Mesothelial cell of epicardium (in vitro differentiated cells): ENCODE measurements at places on chromosomes 11 and 22.

DNA sequence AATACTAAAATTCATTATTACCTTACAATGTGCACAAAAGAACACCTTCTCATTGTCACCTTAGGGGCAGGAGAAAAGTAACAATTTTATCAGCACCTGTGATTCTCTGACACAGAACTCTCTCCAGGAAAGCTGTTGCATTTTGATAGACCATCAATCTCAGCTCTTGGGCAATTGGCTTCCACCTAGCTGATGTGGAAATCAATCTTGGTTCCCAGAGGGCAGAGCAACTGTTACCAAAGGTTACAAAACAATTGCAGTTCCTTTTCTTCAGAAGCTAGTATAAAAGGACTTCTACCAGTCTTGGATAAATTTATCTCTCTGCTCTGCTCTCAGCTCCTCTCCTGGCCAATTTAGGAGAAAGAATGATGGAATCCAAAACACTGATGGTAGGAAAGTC is 157.8 kb upstream of the DDI1 start:
- no peak overlapping the region for H3K27ac ChIP-seq
- no peaks in the 10 kb centered on the region for H3K4me1 ChIP-seq
- H3K27me3 ChIP-seq, result no peaks in the 10 kb centered on the region
- no peaks in the 10 kb centered on the region for H3K36me3 ChIP-seq
- no peak overlapping the region for H3K4me3 ChIP-seq

- H3K4me3 ChIP-seq, result no peak overlapping the region
- DNase-seq, result no peak
- no peak overlapping the region for H3K27ac ChIP-seq
- H3K27me3 ChIP-seq, result peaks cover 23% of the 10 kb centered on the region
Measured at GRCh38 chr22:35219012-35219411, 38.3 kb upstream of the HMGXB4 start.

- no peak for DNase-seq
- no peak overlapping the region for H3K4me3 ChIP-seq
Measured at GRCh38 chr11:73428227-73428626, 52.0 kb downstream of the RELT start.

- DNase-seq, result no peak
- no peak overlapping the region for H3K4me3 ChIP-seq
- H3K27me3 ChIP-seq, result no peaks in the 10 kb centered on the region
- H3K4me1 ChIP-seq, result no peaks in the 10 kb centered on the region
- H3K27ac ChIP-seq, result no peak overlapping the region
Measured at GRCh38 chr11:1034001-1034400, 2.5 kb downstream of the MUC6 start.

GRCh38 chr22:21599053-21599893 is 30.5 kb downstream of the YDJC start:
- H3K4me3 ChIP-seq, result no peak overlapping the region
- H3K36me3 ChIP-seq, result peaks cover 21% of the 10 kb centered on the region
- DNase-seq, result no peak
- no peaks in the 10 kb centered on the region for H3K27me3 ChIP-seq
- H3K27ac ChIP-seq, result peak overlapping the region; percentile 7

GRCh38 chr11:66268952-66269905 is 790 bp downstream of the RAB1B start:
- peaks cover 27% of the 10 kb centered on the region for H3K36me3 ChIP-seq
- DNase-seq, result peak; percentile 55
- H3K4me3 ChIP-seq, result peak overlapping the region; percentile 92
- peaks cover 17% of the 10 kb centered on the region for H3K4me1 ChIP-seq
- H3K27me3 ChIP-seq, result no peaks in the 10 kb centered on the region

DNA sequence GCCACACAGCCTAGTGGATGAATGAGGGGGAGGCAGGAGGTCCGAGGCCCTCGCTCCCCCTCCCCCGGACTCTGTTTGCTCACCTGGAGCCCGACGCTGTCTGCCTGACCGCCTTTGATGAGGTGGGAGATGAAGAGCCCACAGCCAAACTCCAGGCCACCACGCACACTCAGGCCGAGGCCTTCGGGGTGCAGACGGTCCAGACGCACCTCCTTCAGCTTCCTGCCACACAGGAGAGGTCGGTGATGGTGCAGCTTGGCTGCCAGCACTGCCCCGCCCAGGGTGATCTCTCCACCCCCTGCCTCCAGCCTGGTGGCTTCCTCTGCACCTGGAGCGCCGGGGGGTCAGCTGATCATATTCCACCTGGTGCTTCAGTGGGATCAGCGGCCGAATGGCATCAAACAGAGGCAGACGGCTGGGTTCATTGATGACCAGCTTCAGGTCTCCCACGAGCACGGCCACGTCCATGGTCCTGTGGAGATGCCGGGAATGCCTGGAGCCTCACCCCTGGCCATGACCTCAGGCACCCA is 13.1 kb downstream of the USH1C start:
- H3K4me3 ChIP-seq, result no peak overlapping the region
- no peaks in the 10 kb centered on the region for H3K4me1 ChIP-seq
- no peaks in the 10 kb centered on the region for H3K36me3 ChIP-seq
- DNase-seq, result no peak

- no peak overlapping the region for H3K27ac ChIP-seq
- H3K27me3 ChIP-seq, result no peaks in the 10 kb centered on the region
- no peak for DNase-seq
- H3K4me3 ChIP-seq, result no peak overlapping the region
Measured at GRCh38 chr11:47480762-47481161, 31.8 kb upstream of the RAPSN start.

DNA sequence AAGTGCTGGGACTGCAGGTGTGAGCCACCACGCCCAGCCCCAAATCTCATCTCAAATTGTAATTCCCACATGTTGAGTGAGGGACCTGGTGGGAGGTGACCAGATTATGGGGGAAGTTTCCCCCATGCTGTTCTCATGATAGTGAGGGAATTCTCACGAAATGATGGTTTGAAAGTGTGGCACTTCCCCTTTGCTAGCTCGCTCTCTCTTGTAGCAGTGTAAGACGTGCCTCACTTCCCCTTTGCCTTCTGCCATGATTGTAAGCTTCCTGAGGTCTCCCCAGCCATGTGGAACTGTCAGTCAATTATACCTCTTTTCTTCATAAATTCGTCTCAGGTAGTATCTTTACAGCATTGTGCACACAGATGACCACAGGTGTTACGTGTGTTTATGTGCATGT is 357.8 kb downstream of the CADM1 start:
- DNase-seq, result no peak
- peaks cover 7% of the 10 kb centered on the region for H3K4me1 ChIP-seq
- H3K4me3 ChIP-seq, result no peak overlapping the region
- H3K36me3 ChIP-seq, result no peaks in the 10 kb centered on the region

- no peak overlapping the region for H3K4me3 ChIP-seq
- peaks cover 6% of the 10 kb centered on the region for H3K4me1 ChIP-seq
- no peak for DNase-seq
- H3K27me3 ChIP-seq, result peaks cover 5% of the 10 kb centered on the region
- no peaks in the 10 kb centered on the region for H3K36me3 ChIP-seq
Measured at GRCh38 chr11:77999446-78000030, 5.1 kb upstream of the INTS4 start.

DNA sequence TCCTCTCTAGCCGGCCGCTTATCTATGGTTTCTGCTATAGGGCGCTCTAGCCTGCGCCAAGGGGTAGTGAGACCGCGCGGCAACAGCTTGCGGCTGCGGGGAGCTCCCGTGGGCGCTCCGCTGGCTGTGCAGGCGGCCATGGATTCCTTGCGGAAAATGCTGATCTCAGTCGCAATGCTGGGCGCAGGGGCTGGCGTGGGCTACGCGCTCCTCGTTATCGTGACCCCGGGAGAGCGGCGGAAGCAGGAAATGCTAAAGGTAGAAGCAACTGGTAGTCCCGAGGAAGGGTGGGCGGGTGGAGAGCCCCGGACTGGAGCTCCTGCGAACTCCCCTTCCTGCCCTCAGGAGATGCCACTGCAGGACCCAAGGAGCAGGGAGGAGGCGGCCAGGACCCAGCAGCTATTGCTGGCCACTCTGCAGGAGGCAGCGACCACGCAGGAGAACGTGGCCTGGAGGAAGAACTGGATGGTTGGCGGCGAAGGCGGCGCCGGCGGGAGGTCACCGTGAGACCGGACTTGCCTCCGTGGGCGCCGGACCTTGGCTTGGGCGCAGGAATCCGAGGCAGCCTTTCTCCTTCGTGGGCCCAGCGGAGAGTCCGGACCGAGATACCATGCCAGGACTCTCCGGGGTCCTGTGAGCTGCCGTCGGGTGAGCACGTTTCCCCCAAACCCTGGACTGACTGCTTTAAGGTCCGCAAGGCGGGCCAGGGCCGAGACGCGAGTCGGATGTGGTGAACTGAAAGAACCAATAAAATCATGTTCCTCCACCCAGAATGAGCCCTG is at the start of the genes LBHD1 and UQCC3:
LBHD1 (minus strand) TSS at position 660 of the 782 bp plus-strand sequence. CDS start 2,236 bp downstream, outside the sequence.
UQCC3 (plus strand) TSS at position 66 of the 782 bp plus-strand sequence; CDS start at position 139, 73 bp downstream.
- peaks cover 23% of the 10 kb centered on the region for H3K4me1 ChIP-seq
- peaks cover 10% of the 10 kb centered on the region for H3K36me3 ChIP-seq
- H3K27ac ChIP-seq, result peak within 1 kb of the TSS; percentile 99
- peak within 1 kb of the TSS; percentile 100 for H3K4me3 ChIP-seq
- no peaks in the 10 kb centered on the region for H3K27me3 ChIP-seq
- DNase-seq, result peak; percentile 79

DNA sequence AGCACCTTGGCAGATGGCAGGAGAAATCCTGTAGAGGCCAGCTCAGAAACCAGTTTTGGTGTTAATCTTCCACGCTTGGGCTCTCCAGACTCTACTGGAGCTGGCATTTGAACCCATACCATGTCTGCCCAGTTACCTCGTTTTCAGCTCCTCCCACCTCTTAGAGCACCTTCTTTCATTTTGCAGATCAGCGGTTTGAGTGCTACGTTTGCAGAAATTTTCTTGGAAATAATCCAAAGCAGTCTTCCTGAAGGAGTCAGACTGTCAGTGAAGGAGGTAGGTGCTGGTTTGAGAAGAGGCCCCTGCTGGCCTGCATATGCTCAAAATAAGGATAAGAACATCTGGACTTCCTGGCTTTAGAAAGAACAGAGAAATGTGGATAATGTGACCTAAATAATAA is 13.7 kb downstream of the COA4 start:
- peaks cover 1% of the 10 kb centered on the region for H3K4me1 ChIP-seq
- H3K4me3 ChIP-seq, result no peak overlapping the region
- peaks cover 40% of the 10 kb centered on the region for H3K36me3 ChIP-seq
- H3K27me3 ChIP-seq, result no peaks in the 10 kb centered on the region
- DNase-seq, result no peak

- peaks cover 7% of the 10 kb centered on the region for H3K36me3 ChIP-seq
- no peak for DNase-seq
- H3K4me3 ChIP-seq, result no peak overlapping the region
- no peak overlapping the region for H3K27ac ChIP-seq
- H3K27me3 ChIP-seq, result no peaks in the 10 kb centered on the region
- no peaks in the 10 kb centered on the region for H3K4me1 ChIP-seq
Measured at GRCh38 chr22:50444663-50445062, 30.2 kb downstream of the SBF1 start.

GRCh38 chr22:37358917-37359316 is 68.4 kb downstream of the ELFN2 start:
- H3K27ac ChIP-seq, result no peak overlapping the region
- no peak overlapping the region for H3K4me3 ChIP-seq
- H3K4me1 ChIP-seq, result peaks cover 17% of the 10 kb centered on the region

GRCh38 chr11:46075168-46075567 is 46.1 kb downstream of the PHF21A start:
- peaks cover 24% of the 10 kb centered on the region for H3K36me3 ChIP-seq
- H3K27me3 ChIP-seq, result no peaks in the 10 kb centered on the region
- DNase-seq, result no peak

DNA sequence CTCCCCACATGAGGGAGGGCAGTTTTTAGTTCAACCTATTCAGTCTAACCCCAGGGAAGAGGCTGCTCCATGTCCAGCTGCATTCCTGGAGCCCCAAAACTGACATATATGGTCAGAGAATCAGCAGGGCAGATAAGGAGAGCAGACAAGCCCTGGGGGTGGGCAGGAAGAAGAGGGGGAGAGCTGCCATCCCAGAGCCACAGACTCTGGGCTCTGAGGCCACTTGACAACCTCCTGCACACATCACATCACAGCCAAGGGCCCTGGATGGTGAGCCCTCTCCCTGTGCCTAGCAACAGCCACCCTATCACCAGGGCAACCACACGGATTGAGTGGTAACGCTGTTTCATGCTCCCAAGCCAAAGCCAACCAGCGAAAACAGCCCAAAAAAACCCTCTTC is 3.1 kb downstream of the ARHGAP1 start:
- no peak overlapping the region for H3K4me3 ChIP-seq
- peaks cover 28% of the 10 kb centered on the region for H3K4me1 ChIP-seq
- no peak for DNase-seq
- H3K36me3 ChIP-seq, result peaks cover 8% of the 10 kb centered on the region

DNA sequence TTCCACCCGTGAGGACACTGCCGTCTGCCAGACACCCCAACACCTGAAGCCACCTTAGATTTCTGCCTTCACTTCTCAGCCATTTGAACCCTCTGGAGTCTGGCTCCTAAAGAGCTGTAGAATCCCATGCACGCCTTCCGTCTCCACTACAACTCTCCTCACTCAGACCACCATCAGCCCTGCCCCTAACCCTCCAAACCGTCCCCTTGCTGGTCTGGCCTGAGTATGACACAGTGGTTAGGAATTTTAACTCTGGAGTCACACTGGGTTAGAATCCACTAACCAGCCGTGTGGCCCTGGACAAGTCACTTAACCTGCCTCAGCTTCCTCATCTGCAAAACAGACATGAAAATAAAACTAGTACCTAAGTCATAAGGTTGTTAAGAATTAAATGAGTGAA is 3.0 kb downstream of the CNIH2 start:
- H3K4me1 ChIP-seq, result peaks cover 7% of the 10 kb centered on the region
- peak overlapping the region; percentile 26 for H3K27ac ChIP-seq
- DNase-seq, result no peak
- H3K27me3 ChIP-seq, result peaks cover 8% of the 10 kb centered on the region
- H3K4me3 ChIP-seq, result no peak overlapping the region

DNA sequence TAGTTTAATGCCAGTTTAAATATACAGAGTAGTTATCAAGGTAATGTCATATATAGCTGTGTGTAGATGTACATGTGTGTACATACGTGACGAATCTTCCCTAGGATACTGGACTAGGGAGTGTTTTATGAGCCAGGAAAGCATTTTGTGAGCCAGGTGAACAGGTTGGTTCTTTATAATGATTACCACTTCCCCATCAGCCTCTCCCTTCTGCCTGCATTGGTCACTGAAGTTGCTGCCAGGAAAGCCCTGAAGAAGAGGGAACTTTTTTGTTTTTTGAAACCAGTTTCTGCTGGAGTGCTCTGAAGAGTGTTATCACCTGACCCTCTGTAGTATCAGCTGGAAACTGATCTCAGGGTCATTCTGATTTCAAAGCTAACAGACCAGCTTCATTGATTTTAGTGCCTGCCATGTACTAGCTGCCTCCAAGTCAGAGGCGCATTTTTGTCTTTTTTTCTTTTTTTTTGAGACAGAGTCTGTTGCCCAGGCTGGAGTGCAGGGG is 14.2 kb upstream of the ST14 start:
- H3K4me1 ChIP-seq, result peaks cover 14% of the 10 kb centered on the region
- H3K4me3 ChIP-seq, result no peak overlapping the region
- H3K27ac ChIP-seq, result no peak overlapping the region
- no peak for DNase-seq

DNA sequence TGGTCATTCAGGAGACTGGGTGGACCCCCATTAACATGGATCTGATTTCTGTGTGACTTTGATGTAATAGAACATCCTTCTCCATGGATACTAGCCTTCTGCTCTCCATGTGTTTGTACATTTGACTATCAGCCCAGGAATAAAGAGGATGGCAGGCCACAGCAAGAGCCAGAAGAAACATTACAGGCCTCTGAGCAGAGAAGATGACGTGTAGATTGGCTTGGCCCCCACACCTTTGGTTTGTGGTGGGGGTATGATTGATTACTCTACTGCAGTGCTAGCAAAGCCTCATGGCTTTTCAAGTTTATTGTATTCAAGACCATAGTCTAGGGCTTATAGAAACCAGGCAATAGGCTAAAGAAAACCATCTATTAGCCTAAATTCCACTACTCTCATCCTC is 77.0 kb downstream of the GRAMD1B start:
- no peak overlapping the region for H3K27ac ChIP-seq
- no peaks in the 10 kb centered on the region for H3K36me3 ChIP-seq
- peaks cover 26% of the 10 kb centered on the region for H3K4me1 ChIP-seq
- H3K27me3 ChIP-seq, result no peaks in the 10 kb centered on the region
